ENCODE measurements at places on chromosomes 6 and 20.
A peak's percentile ranks its signal among the peaks of the same experiment; 100 is the strongest.

- DNase-seq: peak; percentile 97
Measured at GRCh38 chr6:107629548-107630129, 139.7 kb downstream of the SOBP start.

DNA sequence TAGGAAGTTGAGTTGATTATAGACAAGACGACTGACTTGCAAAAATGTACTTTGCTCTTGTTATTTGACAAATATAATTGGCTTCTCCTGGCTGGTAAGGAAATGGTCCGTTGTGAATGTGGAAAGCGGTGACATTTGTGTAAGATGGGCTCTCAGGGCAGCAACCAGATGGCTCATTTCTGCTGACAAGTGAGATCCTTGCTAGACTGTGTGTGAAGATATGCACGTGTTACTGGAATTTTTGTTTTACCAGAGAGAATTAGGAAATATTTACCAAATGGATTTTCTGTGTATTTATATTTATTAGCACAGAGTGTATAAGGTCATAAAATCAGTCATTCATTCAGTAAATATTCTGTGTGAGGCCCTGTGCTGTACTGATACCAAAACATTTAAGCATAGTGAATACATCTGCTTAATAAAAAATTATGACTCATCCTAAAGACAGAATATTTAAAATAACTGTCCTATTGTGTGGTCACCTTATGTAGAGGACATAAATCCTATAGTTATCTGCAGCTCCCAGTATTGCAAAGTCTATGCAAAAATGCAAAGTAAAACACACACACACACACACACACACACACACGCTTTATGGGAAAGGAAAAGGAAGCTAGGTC, 109.9 kb upstream of the ASF1A start:
- DNase-seq: no peak

GRCh38 chr6:51166914-51167313, 348.2 kb downstream of the TFAP2B start:
- DNase-seq: no peak

DNA sequence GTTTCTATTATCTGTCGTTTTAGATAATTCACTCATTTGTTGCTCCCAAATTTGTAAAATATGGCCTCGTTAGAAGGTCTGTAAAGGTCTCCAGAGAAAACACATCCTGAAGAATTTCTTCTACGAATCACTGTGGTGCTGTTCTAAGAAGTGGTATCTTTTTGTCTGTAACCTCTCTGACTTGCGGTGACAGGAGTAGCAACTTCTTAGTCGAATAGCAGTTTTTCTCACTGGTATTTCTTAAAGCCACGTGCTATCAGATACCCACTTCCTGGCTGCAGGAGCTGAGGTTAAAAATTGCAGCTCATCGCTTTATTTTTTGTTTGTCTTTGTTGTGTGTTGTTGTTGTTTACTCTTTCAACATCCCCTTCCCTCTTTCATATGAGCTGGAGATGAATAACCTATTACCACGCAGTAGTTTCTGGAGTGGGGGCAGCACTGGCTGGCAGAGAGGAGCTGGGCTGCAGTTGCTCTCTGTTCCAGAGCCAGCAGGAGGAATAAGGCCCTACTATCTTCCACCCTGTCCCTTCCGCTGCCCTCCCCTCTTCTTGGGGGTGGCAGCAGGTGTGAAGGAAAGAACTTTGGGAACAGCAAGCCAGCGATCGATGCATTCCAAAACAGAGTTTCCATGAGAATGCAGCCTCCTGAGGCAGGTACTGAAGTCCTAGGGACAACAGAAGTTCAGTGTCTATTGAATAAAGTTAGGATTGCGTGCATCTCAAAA, 64.7 kb downstream of the C6orf118 start:
- no peak for DNase-seq

GRCh38 chr6:13573669-13574110, 711 bp upstream of the SIRT5 start:
- no peak for DNase-seq

- no peak for DNase-seq
Measured at GRCh38 chr6:74731204-74731603, 474.6 kb downstream of the COL12A1 start.

GRCh38 chr6:90397929-90398674, 101.5 kb upstream of the BACH2 start:
- DNase-seq: no peak

GRCh38 chr20:46999801-47000465, 105.3 kb downstream of the EYA2 start:
- DNase-seq: peak; percentile 97

DNA sequence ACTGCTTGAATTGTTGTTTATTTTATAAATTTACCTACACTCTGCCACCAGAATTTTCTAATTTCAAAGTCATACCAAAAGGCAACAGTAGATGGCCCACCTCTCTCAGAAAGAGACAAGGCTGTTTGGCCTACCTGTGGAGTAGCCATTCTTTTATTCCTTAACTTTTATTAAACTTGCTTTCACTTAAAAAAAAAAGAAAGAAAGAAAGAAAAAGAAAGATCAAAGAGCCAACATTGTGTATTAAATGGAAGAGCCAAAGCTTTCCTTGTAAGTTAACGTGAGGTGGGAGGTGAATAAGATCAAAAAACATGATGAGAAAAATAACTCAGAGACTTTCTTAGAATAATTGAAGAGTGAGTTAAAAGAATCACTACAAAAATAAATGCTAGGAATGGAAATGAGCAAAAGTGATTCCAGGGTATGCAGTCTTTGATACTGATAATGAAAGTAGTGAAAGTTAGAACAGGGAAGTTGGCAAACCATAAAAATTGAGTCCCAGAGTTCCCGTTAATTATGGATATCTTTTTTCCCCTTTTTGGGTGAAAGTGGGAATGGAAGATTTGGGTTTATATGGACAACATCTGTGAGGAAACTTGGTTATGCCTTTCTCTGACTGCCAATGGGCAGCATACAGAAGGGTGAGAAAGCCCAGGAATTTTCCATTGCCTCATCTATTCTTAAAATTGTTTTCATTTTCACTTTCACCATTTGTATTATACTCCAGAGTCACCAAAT, 35.9 kb upstream of the MYB start:
- no peak for DNase-seq

DNA sequence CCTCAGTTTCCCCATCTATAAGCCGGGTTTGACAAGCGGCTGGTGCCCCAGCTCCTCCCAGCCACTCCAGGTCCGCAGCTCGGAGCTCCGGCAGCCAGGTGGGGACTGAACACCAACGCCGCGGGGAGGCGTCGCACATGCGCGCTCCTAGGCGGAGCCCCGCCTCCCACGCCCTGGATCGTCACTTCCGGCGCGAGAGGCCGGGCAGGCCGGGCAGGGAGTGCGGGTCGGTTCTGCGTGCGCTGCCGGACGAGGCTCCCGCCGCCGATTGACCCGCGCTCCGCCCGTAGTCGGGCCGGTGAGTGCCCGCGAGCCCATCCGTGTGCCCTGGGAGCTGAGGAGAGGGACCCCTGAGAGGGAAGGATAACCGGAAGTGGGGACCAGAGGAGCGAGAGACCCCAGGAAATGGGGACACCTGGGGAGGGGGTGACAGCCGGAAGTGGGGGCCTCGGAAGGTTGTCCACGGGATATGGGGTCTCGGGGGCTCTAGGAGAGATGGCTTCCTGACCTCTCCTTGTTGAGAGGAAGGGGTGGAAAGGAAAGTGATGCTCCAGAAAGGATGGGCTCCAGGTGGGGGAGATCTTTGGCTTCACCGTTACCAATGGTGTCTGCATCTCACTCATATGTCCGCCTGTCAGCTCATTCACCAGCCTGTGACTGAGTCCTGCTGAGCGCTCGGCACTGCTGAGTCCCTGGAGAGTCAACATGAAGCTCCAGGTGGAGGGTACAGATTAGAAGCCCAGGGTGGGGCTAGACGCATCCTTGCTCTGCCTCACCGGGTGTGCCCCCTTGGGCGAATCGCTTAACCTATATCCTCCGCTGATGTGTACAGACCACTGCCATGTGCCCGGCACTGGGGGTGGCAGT, at the start of gene TTPAL:
TSS of gene TTPAL (plus strand) at position 181 of the 867 bp plus-strand sequence. CDS start 4,126 bp downstream, outside the sequence.
- DNase-seq: peak; percentile 58

DNA sequence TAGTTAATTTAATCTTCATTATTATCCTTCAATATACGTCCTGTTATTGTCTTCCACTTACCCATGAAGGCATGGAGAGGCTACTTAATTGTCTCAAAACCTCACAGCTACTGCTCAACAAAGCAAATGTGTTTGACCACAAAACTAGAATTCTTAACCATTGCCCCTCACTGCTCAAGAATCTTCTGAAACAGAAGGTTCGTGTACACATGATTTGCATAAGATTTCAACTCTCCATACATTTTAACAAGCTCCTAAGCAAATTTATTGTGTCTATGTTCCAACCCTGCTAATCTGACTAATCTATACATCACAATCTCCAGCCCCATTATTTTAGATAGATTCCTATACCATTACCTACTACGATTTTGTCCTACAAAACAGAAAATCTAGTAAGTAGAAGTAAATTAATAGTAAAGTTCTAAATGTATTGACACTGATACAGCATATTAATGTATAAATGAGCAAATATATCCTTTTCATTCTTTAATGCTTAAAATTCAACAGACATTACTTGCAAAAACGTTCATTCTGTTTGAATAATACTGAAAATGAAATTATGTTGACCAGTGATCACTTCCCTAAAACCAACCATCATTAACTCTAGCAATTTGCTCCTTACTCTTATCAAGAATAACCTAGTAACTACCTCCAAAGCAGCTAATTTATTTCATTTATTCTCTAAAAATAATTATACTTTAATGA, 89.7 kb upstream of the RNF217 start:
- no peak for DNase-seq

DNA sequence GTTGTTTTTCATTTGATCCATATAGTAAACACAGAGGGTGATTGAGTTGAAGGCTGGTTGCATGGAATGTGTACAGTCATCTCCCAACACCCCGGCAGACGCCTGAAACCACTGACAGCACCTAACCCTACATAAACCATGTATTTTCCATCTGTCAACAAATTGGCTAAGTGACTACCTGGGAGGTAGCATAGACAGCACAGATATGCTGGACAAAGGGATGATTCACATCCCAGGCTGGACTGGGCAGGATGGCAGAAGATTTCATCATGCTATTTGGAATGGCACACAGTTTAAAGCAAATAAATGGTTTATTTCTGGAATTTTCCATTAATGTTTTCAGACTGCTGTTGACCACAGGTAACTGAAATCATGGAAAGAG, 4.4 kb upstream of the VIP start:
- DNase-seq: no peak

- peak; percentile 53 for DNase-seq
Measured at GRCh38 chr6:42452171-42453030, 675 bp upstream of the TRERF1 start.
